Esophagus mucosa (tissue), 1 donor: ENCODE measurements at places on chromosomes 6 and 20. TPM values are rescaled to one million over a fixed set of nuclear protein-coding genes. Genes with fewer than 3 reads are reported as not detected.

Gene REM1
- total RNA-seq, result 0.20 TPM

Gene SDCBP2
- 107 TPM for total RNA-seq

Gene CENPB
- total RNA-seq, result 50.8 TPM

Gene JPH2
- 1.0 TPM for total RNA-seq

Gene ACSS1
- 6.7 TPM for total RNA-seq

Gene VSX1
- not detected for total RNA-seq

Gene TSBP1
- total RNA-seq, result not detected

Gene KIAA1755
- 0.32 TPM for total RNA-seq

Gene GTF2H4
- total RNA-seq, result 23.9 TPM

Gene TOX2
- total RNA-seq, result 1.2 TPM

Gene GPR6
- total RNA-seq, result not detected

Gene TRERF1
- 7.3 TPM for total RNA-seq

Gene OR2J3
- total RNA-seq, result not detected

Gene SYCP2L
- not detected for total RNA-seq

Gene IMPG1
- total RNA-seq, result not detected

Gene NTSR1
- not detected for total RNA-seq

Gene CALHM4
- not detected for total RNA-seq

Gene KHDC1L
- 0.32 TPM for total RNA-seq

Gene PPIL6
- total RNA-seq, result 0.84 TPM

Gene ZC3H12D
- total RNA-seq, result 0.36 TPM

Gene HCK
- 2.9 TPM for total RNA-seq

Gene SIGLEC1
- 0.80 TPM for total RNA-seq

Gene SAPCD1
- 0.64 TPM for total RNA-seq

Gene EYS
- not detected for total RNA-seq

Gene DEFB121
- total RNA-seq, result not detected

Gene XKR7
- not detected for total RNA-seq
